ENCODE measurements at places on chromosomes 1 and 21.
A peak's percentile ranks its signal among the peaks of the same experiment; 100 is the strongest.

- DNase-seq: peak; percentile 43
These were observed 917 bp downstream of the ETNK2 start for GRCh38 chr1:204150702-204151551.

- DNase-seq: peak; percentile 34
These were observed 21.0 kb downstream of the MMEL1 start for GRCh38 chr1:2611621-2612437.

GRCh38 chr1:202086579-202087350 lies 36.0 kb upstream of the GPR37L1 start:
- peak; percentile 50 for DNase-seq

- no peak for DNase-seq
These were observed 93.7 kb downstream of the TTC3 start for GRCh38 chr21:37166733-37167132.

GRCh38 chr1:41539418-41539805 lies 54.9 kb upstream of the EDN2 start:
- no peak for DNase-seq

All from lower lobe of right lung (tissue), 2 donors.